Activated CD4-positive, alpha-beta T cell treated with anti-CD3 and anti-CD28 coated beads, Interleukin-10, Interleukin-2, amounts not matched to agents 100 ng/mL and 50 ng/mL, durations not matched to agents 16 hours and 8 hours (primary cell): ENCODE measurements at places on chromosomes 5 and 9.

GRCh38 chr9:103362986-103363385 lies 367.9 kb downstream of the CYLC2 start:
- DNase-seq = no peak

DNA sequence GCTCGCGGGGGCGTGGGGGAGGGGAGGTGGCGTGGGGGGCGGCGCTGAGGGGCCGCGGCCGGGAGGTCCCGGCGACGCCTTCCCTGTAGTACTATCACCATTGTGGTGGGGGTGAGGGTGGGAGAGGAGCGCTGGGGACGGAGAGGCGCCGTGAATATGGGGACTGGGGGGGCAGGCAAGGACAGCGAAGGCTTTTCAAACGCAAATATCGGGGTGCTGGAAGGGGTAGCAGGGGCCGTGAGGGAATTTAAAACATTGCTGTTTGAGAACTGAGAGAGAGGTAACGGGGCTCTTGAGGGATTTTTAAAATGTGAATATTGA lies 427 bp downstream of the RBM27 start:
- DNase-seq = no peak

DNA sequence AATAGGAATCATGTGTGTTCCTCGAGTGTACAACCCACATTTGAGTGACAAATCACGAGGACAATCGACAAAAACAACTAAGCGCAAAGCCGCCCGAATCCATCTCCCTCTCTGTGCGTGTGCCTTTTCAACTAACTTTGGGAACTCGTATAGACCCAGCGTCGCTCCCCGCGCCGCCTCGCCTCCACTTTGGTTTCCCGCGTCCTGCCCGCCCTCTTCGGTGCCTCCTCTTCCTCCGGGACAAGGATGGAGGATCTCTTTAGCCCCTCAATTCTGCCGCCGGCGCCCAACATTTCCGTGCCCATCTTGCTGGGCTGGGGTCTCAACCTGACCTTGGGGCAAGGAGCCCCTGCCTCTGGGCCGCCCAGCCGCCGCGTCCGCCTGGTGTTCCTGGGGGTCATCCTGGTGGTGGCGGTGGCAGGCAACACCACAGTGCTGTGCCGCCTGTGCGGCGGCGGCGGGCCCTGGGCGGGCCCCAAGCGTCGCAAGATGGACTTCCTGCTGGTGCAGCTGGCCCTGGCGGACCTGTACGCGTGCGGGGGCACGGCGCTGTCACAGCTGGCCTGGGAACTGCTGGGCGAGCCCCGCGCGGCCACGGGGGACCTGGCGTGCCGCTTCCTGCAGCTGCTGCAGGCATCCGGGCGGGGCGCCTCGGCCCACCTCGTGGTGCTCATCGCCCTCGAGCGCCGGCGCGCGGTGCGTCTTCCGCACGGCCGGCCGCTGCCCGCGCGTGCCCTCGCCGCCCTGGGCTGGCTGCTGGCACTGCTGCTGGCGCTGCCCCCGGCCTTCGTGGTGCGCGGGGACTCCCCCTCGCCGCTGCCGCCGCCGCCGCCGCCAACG lies at the start of gene GPR150:
Gene GPR150, plus strand, starts transcription at position 58 of the 840 bp plus-strand sequence. Its CDS starts 189 bp downstream, at position 247.
- peak; percentile 63 for DNase-seq

GRCh38 chr5:159241946-159242552 lies 21.0 kb upstream of the UBLCP1 start:
- no peak for DNase-seq

DNA sequence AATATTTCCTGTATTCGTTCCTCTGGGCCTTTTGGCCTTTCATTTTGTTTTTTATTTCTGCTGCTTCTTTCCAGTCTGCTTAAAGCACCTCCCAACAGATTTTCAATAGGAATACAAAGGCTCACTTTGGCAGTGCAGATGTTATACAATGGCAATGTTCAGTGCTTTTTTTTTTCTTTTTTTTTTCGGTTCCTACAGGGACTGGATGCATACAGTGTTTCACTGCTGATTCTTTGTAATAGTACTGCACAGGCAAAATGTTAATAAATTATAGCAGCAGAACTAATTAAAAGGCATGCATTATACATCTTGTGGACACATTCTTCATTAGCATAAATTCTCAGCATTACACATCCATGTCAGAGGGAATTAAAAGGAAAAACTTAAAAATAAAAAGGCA lies 356.6 kb upstream of the C9orf72 start:
- DNase-seq = no peak

DNA sequence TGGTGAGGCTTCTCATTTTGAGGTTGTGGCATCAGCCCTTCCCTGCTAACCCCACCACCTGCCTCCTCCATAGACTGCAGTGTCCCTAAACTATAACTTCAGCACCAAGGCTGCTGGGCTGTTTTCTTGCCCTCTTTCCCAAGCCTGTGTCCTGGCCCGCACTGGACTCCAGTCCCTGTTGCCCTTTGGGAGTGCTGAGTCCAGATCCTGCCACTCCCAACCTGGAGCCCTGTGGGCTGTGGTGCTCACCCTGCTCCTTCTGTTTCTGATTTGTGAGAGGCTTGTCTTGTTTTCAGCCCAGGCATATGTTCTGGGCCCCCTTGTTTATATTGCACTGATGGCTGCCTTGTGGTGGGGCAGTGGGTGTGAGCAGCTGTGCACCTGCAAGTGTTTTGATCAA lies 39.7 kb upstream of the RNU6ATAC start:
- no peak for DNase-seq

- no peak for DNase-seq
Measured at GRCh38 chr5:172086194-172086975, 79.9 kb upstream of the FBXW11 start.

- DNase-seq = no peak
Measured at GRCh38 chr9:111180811-111181210, 142.5 kb upstream of the LPAR1 start.

DNA sequence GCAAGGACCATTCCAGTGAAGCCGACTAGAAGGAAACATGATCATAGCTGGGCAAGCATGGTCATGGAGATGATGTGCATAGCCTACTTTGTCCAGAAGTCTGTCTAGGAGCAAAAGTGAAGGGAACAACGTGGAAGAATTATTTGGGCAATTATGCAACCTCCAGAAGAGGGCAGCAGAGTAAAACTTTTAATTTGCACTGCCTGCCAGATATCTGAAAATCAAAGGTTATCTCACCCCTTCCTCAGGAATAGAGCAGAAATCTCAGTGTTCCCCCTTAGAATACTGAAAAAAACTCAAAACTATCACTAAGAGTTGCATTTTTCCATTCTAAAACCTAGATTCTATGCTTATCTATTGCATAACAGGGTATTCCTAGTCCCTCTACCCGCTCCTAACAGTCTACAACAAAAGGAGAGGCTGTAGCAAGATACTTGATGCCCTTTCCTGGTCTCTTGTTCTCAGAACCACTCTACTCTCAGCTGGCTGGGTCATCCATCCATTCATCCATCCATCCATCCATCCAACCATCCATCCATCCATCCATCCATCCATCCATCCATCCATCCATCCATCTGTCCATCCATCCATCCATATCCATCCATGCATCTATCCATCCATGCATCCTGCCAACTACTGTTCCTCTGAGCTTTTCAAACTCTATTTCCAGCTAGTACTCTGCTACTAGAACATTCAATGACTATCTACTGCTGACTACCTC lies 8.4 kb upstream of the SETD9 start:
- peak; percentile 56 for DNase-seq

DNA sequence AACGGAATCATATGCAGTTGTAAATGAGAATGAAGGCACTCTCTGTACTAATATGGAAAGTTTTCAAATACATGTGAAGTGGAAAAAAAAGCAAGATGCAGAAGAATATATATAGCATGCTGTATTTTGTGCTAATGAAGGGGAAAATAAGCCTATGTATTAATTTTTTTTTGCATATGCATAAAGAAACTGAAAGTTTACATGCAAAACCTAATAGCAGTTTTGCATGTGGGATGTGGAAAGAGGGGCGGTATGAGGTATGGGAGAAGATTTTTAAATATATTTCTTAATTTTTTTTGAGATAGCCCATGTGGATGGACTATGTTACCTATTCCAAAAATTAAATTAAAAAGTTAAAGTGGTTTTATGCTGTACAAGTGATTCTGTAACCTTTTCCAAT lies 83.7 kb upstream of the IL12B start:
- DNase-seq = no peak
